ENCODE measurements at places on chromosomes 12 and 14. TPM values are rescaled to one million over a fixed set of nuclear protein-coding genes. Genes with fewer than 3 reads are reported as not detected.
A peak's percentile ranks its signal among the peaks of the same experiment; 100 is the strongest.

GRCh38 chr12:83123039-83123438 lies 436.3 kb downstream of the TMTC2 start:
- no peaks in the 10 kb centered on the region for H3K36me3 ChIP-seq
- H3K27me3 ChIP-seq: no peaks in the 10 kb centered on the region
- no peak overlapping the region for H3K27ac ChIP-seq
- no peak overlapping the region for H3K4me3 ChIP-seq
- no peaks in the 10 kb centered on the region for H3K4me1 ChIP-seq

- H3K36me3 ChIP-seq: no peaks in the 10 kb centered on the region
- no peaks in the 10 kb centered on the region for H3K27me3 ChIP-seq
- peaks cover 35% of the 10 kb centered on the region for H3K4me1 ChIP-seq
- no peak for DNase-seq
Observed at GRCh38 chr14:73996731-73997107, 22.4 kb downstream of the ENTPD5 start.

DNA sequence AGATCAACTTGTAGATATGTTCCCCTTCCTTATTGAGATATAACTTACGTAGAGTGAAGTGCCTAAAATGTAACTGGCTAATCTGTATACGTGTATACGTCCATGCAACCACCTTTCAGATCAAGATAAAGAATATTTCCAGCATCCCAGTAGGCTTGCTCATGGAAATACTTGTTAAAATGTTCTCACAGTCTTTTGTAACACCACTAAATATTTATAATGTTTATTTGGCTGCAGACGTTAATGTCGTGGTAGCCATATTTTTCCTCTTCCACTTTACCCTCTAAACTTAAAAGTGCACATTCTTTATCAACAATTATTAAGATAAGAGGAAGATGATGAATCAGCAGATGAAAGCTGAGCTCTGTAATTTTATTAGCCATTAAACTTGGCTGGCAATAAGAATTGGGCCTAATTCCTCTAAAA lies 447.4 kb downstream of the AEBP2 start:
- DNase-seq: no peak
- no peaks in the 10 kb centered on the region for H3K27me3 ChIP-seq
- no peak overlapping the region for H3K4me3 ChIP-seq
- H3K4me1 ChIP-seq: peaks cover 53% of the 10 kb centered on the region

Gene PLD4
- total RNA-seq: not detected

- H3K36me3 ChIP-seq: no peaks in the 10 kb centered on the region
- H3K4me3 ChIP-seq: no peak overlapping the region
- DNase-seq: no peak
- H3K27me3 ChIP-seq: no peaks in the 10 kb centered on the region
- peak overlapping the region; percentile 45 for H3K27ac ChIP-seq
- peaks cover 7% of the 10 kb centered on the region for H3K4me1 ChIP-seq
Observed at GRCh38 chr14:59274991-59275391, 86.5 kb downstream of the DAAM1 start.

DNA sequence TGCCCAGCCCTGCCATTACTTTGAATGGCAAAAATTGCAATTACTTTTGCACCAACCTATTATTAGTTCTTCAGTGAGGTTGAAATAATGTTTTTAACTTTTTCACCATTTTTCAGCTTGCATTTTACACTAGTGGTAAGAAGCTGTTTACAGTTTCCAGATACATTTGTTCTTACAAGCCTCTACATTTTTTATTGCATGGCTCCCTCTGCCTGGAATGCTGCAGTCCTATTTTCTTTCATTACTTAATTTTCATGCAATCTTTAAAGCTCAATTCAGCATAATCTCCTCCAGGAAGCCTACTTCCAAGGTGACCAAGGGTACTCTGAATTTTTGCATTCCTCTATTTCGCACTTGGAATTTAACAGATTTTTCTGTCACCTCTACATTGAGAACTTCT lies 33.4 kb downstream of the CCER1 start:
- H3K4me3 ChIP-seq: no peak overlapping the region
- peaks cover 9% of the 10 kb centered on the region for H3K4me1 ChIP-seq
- no peaks in the 10 kb centered on the region for H3K27me3 ChIP-seq
- no peak for DNase-seq
- H3K36me3 ChIP-seq: no peaks in the 10 kb centered on the region

- H3K36me3 ChIP-seq: no peaks in the 10 kb centered on the region
- H3K27me3 ChIP-seq: no peaks in the 10 kb centered on the region
- no peak overlapping the region for H3K4me3 ChIP-seq
- peaks cover 29% of the 10 kb centered on the region for H3K4me1 ChIP-seq
Observed at GRCh38 chr12:56154246-56154771, 1.9 kb downstream of the MYL6B start.

- no peak overlapping the region for H3K4me3 ChIP-seq
- no peaks in the 10 kb centered on the region for H3K4me1 ChIP-seq
- H3K27ac ChIP-seq: no peak overlapping the region
- no peak for DNase-seq
- no peaks in the 10 kb centered on the region for H3K27me3 ChIP-seq
- H3K36me3 ChIP-seq: no peaks in the 10 kb centered on the region
Observed at GRCh38 chr14:88379706-88380343, 5.6 kb upstream of the SPATA7 start.

Gene PIP4K2C
- total RNA-seq: 38.9 TPM

Gene NRIP2
- 0.14 TPM for total RNA-seq

- H3K4me1 ChIP-seq: no peaks in the 10 kb centered on the region
- H3K36me3 ChIP-seq: peaks cover 21% of the 10 kb centered on the region
- no peak overlapping the region for H3K27ac ChIP-seq
- no peaks in the 10 kb centered on the region for H3K27me3 ChIP-seq
- H3K4me3 ChIP-seq: no peak overlapping the region
Observed at GRCh38 chr12:112169966-112170365, 44.6 kb downstream of the TRAFD1 start.

Gene RNF212B
- total RNA-seq: not detected

Gene TCP11L2
- total RNA-seq: 36.3 TPM

Gene C12orf42
- total RNA-seq: 43.4 TPM

Gene MAP1LC3B2
- 1.1 TPM for total RNA-seq

Gene TAS2R42
- total RNA-seq: not detected

Gene P2RX7
- 3.2 TPM for total RNA-seq

- DNase-seq: no peak
- no peak overlapping the region for H3K27ac ChIP-seq
- no peaks in the 10 kb centered on the region for H3K27me3 ChIP-seq
- no peak overlapping the region for H3K4me3 ChIP-seq
Observed at GRCh38 chr14:54642121-54642520, 75.2 kb downstream of the SAMD4A start.

Gene TEDC1
- total RNA-seq: 52.9 TPM

GRCh38 chr12:47744005-47744651 lies 14.6 kb downstream of the RAPGEF3 start:
- H3K4me1 ChIP-seq: peaks cover 11% of the 10 kb centered on the region
- H3K36me3 ChIP-seq: no peaks in the 10 kb centered on the region
- H3K27me3 ChIP-seq: no peaks in the 10 kb centered on the region
- no peak overlapping the region for H3K27ac ChIP-seq
